Prostate gland (tissue), 2 donors: ENCODE measurements at places on chromosomes 6 and 20. TPM values are rescaled to one million over a fixed set of nuclear protein-coding genes. Genes with fewer than 3 reads are reported as not detected.
A peak's percentile ranks its signal among the peaks of the same experiment; 100 is the strongest.

- no peaks in the 10 kb centered on the region for H3K27me3 ChIP-seq
- H3K4me1 ChIP-seq: no peaks in the 10 kb centered on the region
- DNase-seq: no peak
- no peak overlapping the region for H3K4me3 ChIP-seq
- no peak overlapping the region for H3K27ac ChIP-seq
- no peaks in the 10 kb centered on the region for H3K36me3 ChIP-seq
These were observed 142.9 kb downstream of the LRFN2 start for GRCh38 chr6:40444312-40444711.

DNA sequence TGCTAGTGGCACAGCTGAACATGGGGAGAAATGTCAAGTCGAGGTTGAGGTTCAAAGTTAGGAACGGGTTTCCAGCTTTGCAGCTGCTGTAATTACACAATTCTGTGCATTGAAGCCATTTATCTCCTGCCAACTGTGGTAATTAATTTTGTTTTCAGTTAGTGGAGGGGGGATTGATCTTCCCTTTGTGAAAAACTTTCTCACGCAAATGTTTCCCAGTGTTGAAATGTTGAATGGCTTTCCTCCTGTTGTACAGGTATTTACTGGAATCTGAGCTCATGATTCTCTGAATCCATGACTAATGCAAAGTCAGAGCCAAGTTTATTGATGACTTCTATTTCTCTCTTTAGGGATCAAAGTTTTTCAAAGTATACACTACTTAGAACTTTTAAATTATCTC, 198.4 kb upstream of the SLC35B3 start:
- no peak overlapping the region for H3K27ac ChIP-seq
- no peak for DNase-seq
- H3K27me3 ChIP-seq: no peaks in the 10 kb centered on the region
- H3K36me3 ChIP-seq: no peaks in the 10 kb centered on the region

SLC17A1 gene
- total RNA-seq: 0.51 TPM

GNMT gene
- 85.9 TPM for total RNA-seq

SHLD1 gene
- 6.4 TPM for total RNA-seq

- H3K4me3 ChIP-seq: no peak overlapping the region
- H3K27me3 ChIP-seq: peaks cover 2% of the 10 kb centered on the region
- H3K36me3 ChIP-seq: no peaks in the 10 kb centered on the region
- peak; percentile 64 for DNase-seq
These were observed 2.8 kb downstream of the CDH22 start for GRCh38 chr20:46305331-46305972.

DNA sequence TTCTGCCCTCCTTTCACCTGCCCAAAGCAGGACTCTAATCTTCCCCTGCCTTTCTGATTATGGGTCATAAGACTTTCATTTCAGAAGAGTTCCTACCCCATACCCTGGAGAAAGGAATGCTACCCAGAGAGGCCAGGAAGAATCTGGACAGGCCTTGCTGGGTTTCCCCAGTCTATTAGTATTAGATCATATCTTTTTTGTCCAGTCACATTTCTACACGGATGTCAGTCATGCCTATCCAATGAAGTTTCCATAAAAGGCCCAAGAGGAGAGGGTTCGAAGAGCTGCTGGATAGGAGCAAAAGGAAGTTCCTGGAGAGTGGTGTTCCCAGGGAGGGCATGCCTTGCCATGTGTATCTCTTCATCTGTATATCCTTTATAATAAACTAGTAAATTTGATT, 3.2 kb downstream of the POLH start:
- H3K4me1 ChIP-seq: no peaks in the 10 kb centered on the region
- H3K27ac ChIP-seq: no peak overlapping the region
- H3K36me3 ChIP-seq: no peaks in the 10 kb centered on the region
- no peaks in the 10 kb centered on the region for H3K27me3 ChIP-seq

DNA sequence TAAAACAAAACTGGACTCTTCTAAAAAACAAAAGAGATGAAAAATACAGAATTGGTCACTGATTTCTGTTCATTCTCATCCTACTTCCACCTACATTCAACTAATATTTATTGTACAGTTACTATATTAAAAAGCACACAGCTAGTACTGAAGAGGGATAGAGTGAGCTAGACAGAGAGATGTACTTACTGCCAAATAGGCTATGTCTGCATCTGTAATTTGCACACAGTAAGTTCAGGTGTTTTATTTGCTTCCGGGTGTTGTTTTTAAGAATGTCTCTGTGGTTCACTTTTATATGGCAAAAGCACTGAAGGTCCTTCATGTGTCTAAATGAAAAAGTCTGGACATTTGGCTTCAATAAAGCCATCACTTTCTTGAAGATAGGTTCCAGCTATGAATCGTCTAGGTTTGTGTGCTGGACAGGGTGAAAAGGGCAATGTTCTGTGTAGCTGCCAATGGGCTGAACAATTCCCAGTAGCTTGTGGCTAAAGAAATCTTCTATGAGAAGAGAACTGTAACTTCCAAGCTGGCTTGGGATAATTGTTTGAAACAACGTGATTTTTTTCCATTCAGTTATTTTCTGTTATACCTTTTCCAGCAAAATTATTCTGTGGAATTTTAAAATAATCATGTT, 47.3 kb downstream of the EPB41L2 start:
- H3K27me3 ChIP-seq: no peaks in the 10 kb centered on the region
- H3K4me3 ChIP-seq: no peak overlapping the region
- DNase-seq: no peak
- no peak overlapping the region for H3K27ac ChIP-seq
- no peaks in the 10 kb centered on the region for H3K4me1 ChIP-seq

- no peak for DNase-seq
- no peaks in the 10 kb centered on the region for H3K4me1 ChIP-seq
- H3K36me3 ChIP-seq: no peaks in the 10 kb centered on the region
- peaks cover 23% of the 10 kb centered on the region for H3K27me3 ChIP-seq
- no peak overlapping the region for H3K27ac ChIP-seq
These were observed 6.4 kb upstream of the SLC12A5 start for GRCh38 chr20:46022411-46023147.

DNA sequence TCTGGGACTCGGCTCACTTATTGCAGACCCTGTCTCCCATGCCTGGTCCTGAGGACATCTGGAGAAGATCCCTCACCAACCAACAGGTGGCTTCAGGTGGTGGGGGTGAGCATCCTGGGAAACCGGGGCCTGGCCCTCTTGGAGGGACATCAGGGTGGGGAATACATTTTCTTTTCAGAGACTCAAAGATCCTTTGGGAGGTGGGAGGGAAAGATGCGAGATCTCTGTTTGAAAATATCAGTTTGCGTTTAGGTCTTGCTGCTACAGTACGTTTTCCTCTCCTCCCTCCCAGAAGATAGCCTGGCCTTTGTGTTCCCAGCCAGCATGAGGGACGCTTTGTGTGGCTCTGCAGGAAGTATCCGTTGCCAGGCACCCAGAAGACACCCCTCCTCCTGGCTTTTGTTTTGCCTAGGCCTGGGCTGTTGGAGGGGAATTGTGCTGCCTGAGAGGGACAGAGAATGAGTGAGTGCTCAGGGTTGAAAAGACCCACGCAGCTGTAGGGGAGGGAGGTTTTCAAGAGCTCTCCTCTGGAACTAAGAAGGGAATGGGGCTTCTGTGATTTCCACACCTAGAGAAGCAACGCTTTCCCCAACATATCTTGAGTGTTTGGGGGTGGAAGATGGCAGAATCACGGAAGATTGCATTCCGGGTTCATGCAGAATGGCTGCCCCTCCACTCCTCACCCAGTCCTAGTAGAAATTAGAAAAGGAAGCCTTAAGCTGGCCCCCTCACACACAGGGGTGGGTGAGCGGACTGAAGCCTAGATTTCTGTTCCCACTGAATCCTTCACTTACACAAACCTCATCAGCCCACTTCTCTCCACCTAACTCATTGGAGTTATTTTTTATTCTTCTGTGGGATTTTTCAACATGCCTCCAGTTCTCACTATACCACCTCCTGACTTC, 22.0 kb upstream of the SLC2A12 start:
- no peaks in the 10 kb centered on the region for H3K36me3 ChIP-seq
- H3K27ac ChIP-seq: no peak overlapping the region
- no peak for DNase-seq
- no peak overlapping the region for H3K4me3 ChIP-seq
- H3K4me1 ChIP-seq: no peaks in the 10 kb centered on the region

DNA sequence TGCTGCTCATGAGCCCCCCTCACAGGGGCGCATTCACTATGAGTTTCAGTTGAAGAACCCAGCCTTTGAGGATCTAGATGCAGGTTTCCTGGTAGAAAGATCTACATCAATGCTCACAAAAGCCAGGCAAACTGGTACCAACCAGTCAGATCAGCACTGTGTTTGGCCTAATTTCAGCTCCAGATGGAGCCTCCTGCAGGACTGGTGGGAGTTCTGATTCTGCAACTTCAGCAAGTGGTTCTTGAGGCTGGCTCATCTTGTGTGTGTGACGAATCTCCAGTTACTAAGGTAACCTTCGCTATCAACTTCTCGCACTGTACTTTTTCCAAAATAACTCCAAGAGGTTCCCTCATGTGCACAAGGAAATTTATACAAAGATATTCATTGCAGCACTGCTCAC, 118.8 kb downstream of the ZMYND8 start:
- DNase-seq: no peak
- H3K4me3 ChIP-seq: no peak overlapping the region
- H3K36me3 ChIP-seq: no peaks in the 10 kb centered on the region

DNA sequence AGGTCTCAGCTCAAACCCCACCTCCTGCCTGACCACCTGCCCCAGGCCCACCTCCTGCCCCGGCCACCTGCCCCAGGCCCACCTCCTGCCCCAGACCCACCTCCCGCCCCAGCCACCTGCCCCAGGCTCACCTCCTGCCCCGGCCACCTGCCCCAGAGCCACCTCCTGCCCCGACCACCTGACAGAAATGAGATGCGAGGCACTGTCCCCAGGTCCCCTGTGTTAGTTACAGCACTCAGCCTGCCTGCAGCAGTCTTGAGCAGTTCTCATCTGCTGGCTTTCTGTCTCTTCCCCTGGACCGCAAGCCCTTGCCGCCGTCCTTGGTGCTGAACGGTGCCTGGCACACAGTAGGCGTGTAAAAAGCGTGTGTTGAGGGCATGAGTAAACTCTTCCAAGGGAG, 79.5 kb downstream of the CDH4 start:
- no peak overlapping the region for H3K4me3 ChIP-seq
- no peak overlapping the region for H3K27ac ChIP-seq
- no peaks in the 10 kb centered on the region for H3K4me1 ChIP-seq
- no peaks in the 10 kb centered on the region for H3K27me3 ChIP-seq

DNA sequence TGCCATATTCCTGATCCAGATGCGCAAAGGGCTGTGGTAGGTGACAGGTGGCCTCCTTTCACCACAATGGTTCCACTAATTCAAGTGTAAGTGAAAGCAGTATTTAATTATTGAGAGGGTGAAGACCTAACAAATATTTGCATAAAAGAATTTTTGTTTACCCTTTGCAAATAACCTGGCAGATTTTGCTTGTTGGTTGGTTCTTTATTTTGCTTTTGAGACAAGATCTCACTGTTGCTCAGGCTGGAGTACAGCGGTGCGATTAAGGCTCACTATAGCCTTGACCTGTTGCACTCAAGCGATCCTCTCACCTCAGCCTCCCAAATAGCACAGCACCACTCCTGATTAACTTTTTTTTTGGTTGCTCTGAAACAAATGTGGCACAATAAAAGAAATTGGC, 49.2 kb downstream of the PCNA start:
- H3K36me3 ChIP-seq: no peaks in the 10 kb centered on the region
- DNase-seq: no peak
- H3K27ac ChIP-seq: no peak overlapping the region
- no peak overlapping the region for H3K4me3 ChIP-seq
- H3K27me3 ChIP-seq: no peaks in the 10 kb centered on the region

DNA sequence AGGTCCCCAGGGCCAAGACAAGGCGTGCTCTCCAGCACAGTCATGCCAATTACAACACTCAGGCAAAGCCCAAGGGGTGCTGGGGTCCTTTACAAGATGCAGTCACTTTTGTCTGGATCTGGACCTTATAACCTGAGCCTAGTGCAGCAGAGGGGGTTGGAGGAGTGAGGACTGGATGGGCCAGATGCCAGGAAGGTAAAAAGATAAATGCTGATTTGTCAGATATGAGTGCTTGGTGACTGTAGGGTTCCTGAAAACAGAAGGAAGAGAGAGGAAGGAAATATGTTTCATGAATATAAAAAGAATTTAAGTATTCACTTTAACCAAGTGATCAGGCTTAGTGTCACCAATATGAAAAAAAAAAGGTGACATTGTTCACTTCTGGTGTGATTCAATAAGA, 43.4 kb upstream of the TFAP2A start:
- no peaks in the 10 kb centered on the region for H3K36me3 ChIP-seq
- H3K4me3 ChIP-seq: no peak overlapping the region
- H3K27ac ChIP-seq: no peak overlapping the region
- no peaks in the 10 kb centered on the region for H3K27me3 ChIP-seq

GRCh38 chr20:10611357-10611756, 62.4 kb downstream of the JAG1 start:
- H3K27ac ChIP-seq: no peak overlapping the region
- H3K4me3 ChIP-seq: no peak overlapping the region
- DNase-seq: peak; percentile 33
- no peaks in the 10 kb centered on the region for H3K36me3 ChIP-seq

DNA sequence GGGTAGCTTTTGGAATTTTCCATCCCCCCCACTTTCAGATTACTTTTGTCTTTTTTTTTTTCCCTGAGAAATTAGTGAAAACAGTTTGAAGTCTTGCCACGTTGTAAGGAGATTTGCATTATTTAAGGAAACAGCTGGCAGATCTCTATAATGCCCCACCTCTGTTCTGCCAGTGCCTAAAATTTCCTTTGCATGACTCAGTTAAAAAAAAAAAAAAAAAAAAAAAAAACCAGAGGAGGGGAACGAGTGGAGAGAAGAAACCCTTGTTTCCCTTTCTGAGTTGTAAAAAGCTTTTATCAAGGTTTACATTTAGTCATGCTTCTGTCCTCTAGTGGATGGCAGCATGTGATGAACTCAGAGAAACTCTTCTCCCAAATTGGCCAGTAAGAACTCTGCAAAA, 33.5 kb downstream of the CARMIL1 start:
- H3K4me3 ChIP-seq: no peak overlapping the region
- no peak for DNase-seq
- H3K36me3 ChIP-seq: no peaks in the 10 kb centered on the region
- H3K4me1 ChIP-seq: no peaks in the 10 kb centered on the region
- no peak overlapping the region for H3K27ac ChIP-seq
- no peaks in the 10 kb centered on the region for H3K27me3 ChIP-seq

GRCh38 chr6:134602123-134602522, 284.2 kb upstream of the SGK1 start:
- H3K27me3 ChIP-seq: no peaks in the 10 kb centered on the region
- H3K4me1 ChIP-seq: no peaks in the 10 kb centered on the region
- no peaks in the 10 kb centered on the region for H3K36me3 ChIP-seq
- H3K27ac ChIP-seq: no peak overlapping the region

- H3K27me3 ChIP-seq: no peaks in the 10 kb centered on the region
- no peak overlapping the region for H3K27ac ChIP-seq
- H3K4me3 ChIP-seq: no peak overlapping the region
- no peak for DNase-seq
- H3K36me3 ChIP-seq: no peaks in the 10 kb centered on the region
- no peaks in the 10 kb centered on the region for H3K4me1 ChIP-seq
These were observed 695.2 kb downstream of the QKI start for GRCh38 chr6:164109770-164110140.

GRCh38 chr6:30942338-30943060, 1.7 kb downstream of the MUCL3 start:
- H3K4me3 ChIP-seq: no peak overlapping the region
- no peaks in the 10 kb centered on the region for H3K36me3 ChIP-seq
- peak; percentile 22 for DNase-seq
- peaks cover 4% of the 10 kb centered on the region for H3K27me3 ChIP-seq
- H3K4me1 ChIP-seq: no peaks in the 10 kb centered on the region

- no peak overlapping the region for H3K4me3 ChIP-seq
- no peaks in the 10 kb centered on the region for H3K4me1 ChIP-seq
These were observed 100.8 kb downstream of the BFSP1 start for GRCh38 chr20:17430125-17430950.

GRCh38 chr20:31695849-31696804, 26.5 kb downstream of the BCL2L1 start:
- no peaks in the 10 kb centered on the region for H3K36me3 ChIP-seq
- H3K27ac ChIP-seq: no peak overlapping the region
- H3K4me1 ChIP-seq: peaks cover 13% of the 10 kb centered on the region
- no peaks in the 10 kb centered on the region for H3K27me3 ChIP-seq
- no peak overlapping the region for H3K4me3 ChIP-seq
